ENCODE measurements at places on chromosomes 2 and 18.

DNA sequence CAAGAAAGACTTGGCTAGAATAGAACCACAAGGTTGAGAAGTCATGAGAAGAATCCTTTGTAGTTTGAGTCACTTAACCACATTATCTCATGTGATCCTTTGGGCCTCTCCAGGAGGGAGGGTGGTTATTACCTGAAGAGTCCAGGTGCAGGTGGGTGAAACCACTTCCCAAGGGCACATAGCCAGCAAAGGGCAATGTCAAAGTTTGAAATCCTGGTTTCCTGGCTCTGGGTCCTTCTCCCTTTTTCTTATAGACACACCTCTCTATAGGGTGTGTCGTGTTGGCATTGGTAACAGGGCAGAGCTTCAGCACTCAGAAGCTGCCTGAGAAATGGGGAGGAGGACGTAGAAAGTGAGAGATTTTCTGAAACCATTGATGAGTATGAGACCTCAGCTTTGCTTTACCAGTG lies 137.9 kb downstream of the MGAT5 start:
- DNase-seq = no peak

DNA sequence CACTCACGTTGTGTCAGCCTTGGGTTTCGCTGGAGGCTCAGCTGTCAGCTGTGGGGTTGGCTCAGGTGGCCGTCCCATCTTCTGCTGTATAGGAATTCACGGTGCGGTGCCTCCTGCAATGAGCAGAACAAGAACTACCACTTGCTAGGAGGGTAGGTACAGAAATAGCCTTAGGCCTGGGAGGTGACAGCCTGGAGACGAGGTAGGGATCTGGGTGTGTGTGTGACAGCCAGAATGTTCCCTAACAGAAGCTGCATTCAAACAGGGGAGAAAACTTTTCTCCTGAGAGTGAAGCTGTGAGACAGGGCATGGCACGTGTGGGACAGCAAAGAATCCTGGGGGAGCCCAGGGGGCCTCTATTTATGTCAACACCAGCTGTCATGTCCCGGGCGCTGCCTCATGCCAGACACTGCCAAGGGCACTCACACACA lies 8.4 kb upstream of the MAL start:
- no peak for DNase-seq

- DNase-seq = no peak
Observed at GRCh38 chr2:190920085-190920484, 39.5 kb downstream of the GLS start.

- no peak for DNase-seq
Observed at GRCh38 chr18:76712511-76713140, 109.7 kb upstream of the ZNF236 start.

- DNase-seq = no peak
Observed at GRCh38 chr2:6973895-6974545, 56.8 kb downstream of the RNF144A start.
